Vagina (tissue), 2 donors: ENCODE measurements at places on chromosomes 12 and 14. TPM values are rescaled to one million over a fixed set of nuclear protein-coding genes. Genes with fewer than 3 reads are reported as not detected.
A peak's percentile ranks its signal among the peaks of the same experiment; 100 is the strongest.

Gene ADAM21
- total RNA-seq, result not detected

Gene KCNH5
- total RNA-seq, result 0.49 TPM

Gene FBXO34
- total RNA-seq, result 24.6 TPM

Gene PLA2G1B
- total RNA-seq, result not detected

DNA sequence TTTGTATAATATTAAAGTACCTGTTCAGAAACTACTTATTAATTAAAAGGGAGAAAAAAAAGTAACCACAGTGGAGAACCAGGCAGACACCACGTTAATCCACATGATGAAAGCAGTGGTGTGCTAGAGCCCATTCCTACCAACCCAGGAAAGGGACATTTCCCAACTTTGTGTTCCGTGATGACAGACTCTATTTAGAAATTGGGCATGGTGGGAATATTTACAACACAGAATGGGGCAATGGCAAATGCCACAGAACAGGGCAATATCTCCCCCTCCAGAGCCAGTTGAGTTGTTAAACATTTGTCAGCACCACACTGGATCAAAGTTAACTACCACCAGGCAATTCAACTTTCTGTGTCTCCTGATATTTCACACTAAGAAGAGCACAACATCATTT is 1.2 kb upstream of the HIGD1C start:
- H3K36me3 ChIP-seq, result no peaks in the 10 kb centered on the region
- DNase-seq, result no peak
- H3K27ac ChIP-seq, result no peak overlapping the region
- H3K4me3 ChIP-seq, result no peak overlapping the region

- H3K4me1 ChIP-seq, result no peaks in the 10 kb centered on the region
- no peak for DNase-seq
- H3K36me3 ChIP-seq, result no peaks in the 10 kb centered on the region
- H3K27ac ChIP-seq, result no peak overlapping the region
- no peaks in the 10 kb centered on the region for H3K27me3 ChIP-seq
- no peak overlapping the region for H3K4me3 ChIP-seq
These were observed 103.7 kb upstream of the NUDT4 start for GRCh38 chr12:93273834-93274564.

GRCh38 chr12:26680727-26681455 is 152.1 kb downstream of the ITPR2 start:
- no peaks in the 10 kb centered on the region for H3K4me1 ChIP-seq
- H3K36me3 ChIP-seq, result no peaks in the 10 kb centered on the region
- H3K4me3 ChIP-seq, result no peak overlapping the region
- H3K27me3 ChIP-seq, result no peaks in the 10 kb centered on the region
- no peak for DNase-seq

GRCh38 chr12:6347367-6348338 is 5.8 kb upstream of the TNFRSF1A start:
- H3K36me3 ChIP-seq, result no peaks in the 10 kb centered on the region
- H3K27ac ChIP-seq, result peak overlapping the region; percentile 99

- H3K27me3 ChIP-seq, result no peaks in the 10 kb centered on the region
- DNase-seq, result no peak
- no peak overlapping the region for H3K4me3 ChIP-seq
- H3K27ac ChIP-seq, result no peak overlapping the region
- peaks cover 34% of the 10 kb centered on the region for H3K4me1 ChIP-seq
- no peaks in the 10 kb centered on the region for H3K36me3 ChIP-seq
These were observed 23.5 kb upstream of the GPR68 start for GRCh38 chr14:91267965-91268437.

DNA sequence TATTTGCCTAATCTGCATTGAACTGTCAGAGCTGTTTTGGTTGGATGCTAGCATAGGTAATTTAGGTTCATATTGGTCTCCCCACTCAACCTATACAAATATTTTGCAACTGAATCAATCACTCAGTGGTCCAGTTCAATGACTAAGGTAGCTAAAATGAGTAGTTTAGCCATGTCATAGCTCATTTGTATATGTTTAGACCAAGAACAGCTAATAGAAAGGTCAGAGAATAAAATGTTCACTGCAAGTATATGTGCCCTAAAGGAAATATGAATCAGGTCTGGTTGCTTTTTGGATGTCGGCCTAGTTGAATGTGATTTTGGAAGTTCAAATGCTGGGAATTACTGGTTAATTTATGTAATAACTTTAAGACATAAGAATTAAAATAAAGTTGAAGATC is 883.9 kb downstream of the LRFN5 start:
- DNase-seq, result no peak
- no peaks in the 10 kb centered on the region for H3K27me3 ChIP-seq
- H3K4me3 ChIP-seq, result no peak overlapping the region
- no peaks in the 10 kb centered on the region for H3K36me3 ChIP-seq
- H3K27ac ChIP-seq, result no peak overlapping the region

GRCh38 chr12:39692258-39692853 is 72.8 kb upstream of the ABCD2 start:
- no peak for DNase-seq
- H3K27me3 ChIP-seq, result no peaks in the 10 kb centered on the region
- no peak overlapping the region for H3K27ac ChIP-seq
- no peaks in the 10 kb centered on the region for H3K36me3 ChIP-seq
- H3K4me1 ChIP-seq, result no peaks in the 10 kb centered on the region

GRCh38 chr14:29773990-29774389 is 153.7 kb downstream of the PRKD1 start:
- no peak for DNase-seq
- H3K4me1 ChIP-seq, result no peaks in the 10 kb centered on the region
- H3K27me3 ChIP-seq, result no peaks in the 10 kb centered on the region
- no peaks in the 10 kb centered on the region for H3K36me3 ChIP-seq

DNA sequence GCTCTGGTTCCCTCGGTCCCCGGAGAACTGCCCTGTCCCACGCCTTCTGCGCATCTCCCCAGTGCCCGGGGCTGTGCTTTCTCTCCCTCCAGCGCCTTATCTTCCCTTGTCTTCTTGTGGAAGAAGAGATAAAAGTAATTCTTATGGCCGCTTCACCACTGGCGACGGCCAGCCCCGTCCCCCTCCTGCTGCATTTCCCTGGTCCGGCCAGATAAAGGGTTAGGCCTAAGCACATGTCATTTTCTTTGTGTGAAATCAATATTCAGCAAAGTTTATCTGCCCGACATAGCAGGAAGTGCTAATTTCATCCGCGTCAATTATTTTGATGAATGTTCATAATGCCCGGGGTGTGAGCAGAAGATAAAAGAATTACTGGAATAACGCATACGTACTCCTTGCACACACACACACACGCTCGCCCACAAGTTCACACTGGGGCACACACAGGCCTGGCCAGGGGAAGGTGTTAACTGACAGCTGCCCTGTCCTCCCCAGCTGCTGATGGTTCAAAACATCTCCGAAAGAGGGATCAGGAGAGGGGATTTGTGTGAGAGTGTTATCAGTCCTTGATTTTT is 177.7 kb upstream of the LHX5 start:
- no peak for DNase-seq
- no peak overlapping the region for H3K27ac ChIP-seq
- H3K36me3 ChIP-seq, result no peaks in the 10 kb centered on the region

- DNase-seq, result no peak
- H3K27me3 ChIP-seq, result no peaks in the 10 kb centered on the region
- H3K27ac ChIP-seq, result no peak overlapping the region
- H3K4me1 ChIP-seq, result no peaks in the 10 kb centered on the region
- no peaks in the 10 kb centered on the region for H3K36me3 ChIP-seq
These were observed 531.4 kb downstream of the FUT8 start for GRCh38 chr14:65943916-65944410.

DNA sequence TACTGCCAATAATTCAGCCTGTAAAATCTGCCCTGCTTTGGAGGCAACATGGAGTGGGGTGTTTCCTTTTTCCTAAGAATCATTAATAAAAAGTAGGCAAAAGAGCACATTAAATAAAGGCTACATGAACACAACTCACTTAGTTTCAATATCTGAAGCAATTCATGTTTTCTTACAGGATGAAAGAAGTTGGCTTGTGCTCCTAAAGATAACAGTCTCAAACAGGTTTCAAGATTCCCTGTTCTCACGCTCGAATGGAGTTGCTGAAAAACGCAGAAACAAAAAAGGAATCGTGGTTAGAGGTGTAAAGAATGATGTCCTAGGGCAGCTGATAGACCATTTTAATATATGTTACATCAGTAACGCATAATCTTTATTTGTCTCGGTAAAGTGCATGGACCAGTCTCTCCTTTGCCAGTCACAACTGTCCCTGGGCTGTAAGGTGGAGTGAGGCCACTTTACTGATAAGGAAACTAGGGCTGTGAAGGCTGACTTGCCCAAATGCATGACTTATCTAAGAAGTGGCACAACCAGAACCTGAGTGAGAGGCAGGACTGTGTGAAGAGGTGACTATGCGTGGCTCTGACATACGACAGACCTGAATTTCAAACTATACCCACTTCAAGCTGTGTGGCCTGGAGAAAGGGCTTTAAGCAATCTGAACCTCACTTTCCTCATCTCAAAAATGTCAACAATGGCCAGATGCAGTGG is 12.6 kb downstream of the GIT2 start:
- H3K27ac ChIP-seq, result no peak overlapping the region
- no peak for DNase-seq
- no peaks in the 10 kb centered on the region for H3K27me3 ChIP-seq

- peaks cover 20% of the 10 kb centered on the region for H3K36me3 ChIP-seq
- no peak overlapping the region for H3K27ac ChIP-seq
- peak overlapping the region; percentile 90 for H3K4me3 ChIP-seq
- DNase-seq, result no peak
These were observed 1.3 kb downstream of the GPN3 start for GRCh38 chr12:110466791-110467190.
